RWPE1 (cell line): ENCODE measurements at places on chromosomes 2 and 18.

GRCh38 chr18:70499218-70499691 is 210.4 kb downstream of the SOCS6 start:
- DNase-seq = no peak

DNA sequence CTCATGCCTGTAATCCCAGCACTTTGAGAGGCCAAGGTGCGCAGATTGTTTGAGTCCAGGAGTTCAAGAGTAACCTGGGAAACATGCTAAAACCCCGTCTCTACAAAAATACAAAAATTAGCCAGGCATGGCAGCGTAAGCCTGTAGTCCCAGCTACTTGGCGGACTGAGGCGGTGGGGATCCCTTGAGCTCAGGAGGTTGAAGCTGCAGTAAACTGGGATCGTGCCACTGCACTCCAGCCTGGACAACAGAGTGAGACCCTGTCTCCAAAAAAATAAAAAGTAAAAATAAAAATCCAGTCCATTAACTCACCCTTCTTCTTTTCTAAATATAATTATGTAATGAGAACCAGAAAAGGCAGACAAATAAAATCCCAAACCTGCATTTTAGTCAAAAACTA is 8.2 kb downstream of the BAZ2B start:
- DNase-seq = no peak

DNA sequence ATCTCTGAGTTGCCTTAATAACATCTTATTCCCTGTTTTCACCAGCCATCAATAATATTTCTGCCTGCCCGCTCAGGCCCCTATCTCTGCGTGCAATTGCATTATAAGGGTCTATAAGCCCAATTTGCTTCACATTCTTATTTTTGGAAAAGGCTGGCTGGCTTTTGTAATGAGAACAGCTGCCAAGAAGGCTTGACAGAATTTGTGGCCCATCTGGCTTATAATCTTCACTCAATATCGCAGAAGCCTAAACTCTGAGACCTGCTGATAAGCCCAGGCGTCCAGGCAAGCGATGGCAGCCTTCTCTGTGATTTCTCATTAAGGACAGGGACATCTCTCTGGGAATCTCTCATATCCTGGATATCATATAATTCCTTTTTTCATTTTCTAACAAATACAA is 1618.6 kb upstream of the CELF4 start:
- DNase-seq = no peak

- DNase-seq = peak; percentile 68
Measured at GRCh38 chr2:216023055-216023648, 9.8 kb upstream of the MREG start.

- DNase-seq = no peak
Measured at GRCh38 chr2:128433911-128434550, 115.4 kb upstream of the HS6ST1 start.

DNA sequence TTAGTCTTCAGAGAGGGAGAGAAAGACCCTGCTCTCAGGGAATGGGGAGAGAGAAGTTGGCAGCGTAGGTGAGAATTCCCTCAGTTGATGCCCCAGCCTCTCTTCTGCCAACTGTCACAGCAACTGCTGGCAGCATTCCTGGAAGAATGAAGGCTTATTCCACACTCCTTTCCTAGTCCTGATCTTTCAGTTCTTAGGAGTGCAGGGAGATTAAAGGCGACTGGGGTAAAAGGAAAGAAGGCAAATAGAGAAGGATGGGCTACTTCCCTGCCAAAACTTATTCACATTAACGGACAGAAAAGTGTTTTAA is 65.9 kb upstream of the ACAA2 start:
- DNase-seq = no peak

DNA sequence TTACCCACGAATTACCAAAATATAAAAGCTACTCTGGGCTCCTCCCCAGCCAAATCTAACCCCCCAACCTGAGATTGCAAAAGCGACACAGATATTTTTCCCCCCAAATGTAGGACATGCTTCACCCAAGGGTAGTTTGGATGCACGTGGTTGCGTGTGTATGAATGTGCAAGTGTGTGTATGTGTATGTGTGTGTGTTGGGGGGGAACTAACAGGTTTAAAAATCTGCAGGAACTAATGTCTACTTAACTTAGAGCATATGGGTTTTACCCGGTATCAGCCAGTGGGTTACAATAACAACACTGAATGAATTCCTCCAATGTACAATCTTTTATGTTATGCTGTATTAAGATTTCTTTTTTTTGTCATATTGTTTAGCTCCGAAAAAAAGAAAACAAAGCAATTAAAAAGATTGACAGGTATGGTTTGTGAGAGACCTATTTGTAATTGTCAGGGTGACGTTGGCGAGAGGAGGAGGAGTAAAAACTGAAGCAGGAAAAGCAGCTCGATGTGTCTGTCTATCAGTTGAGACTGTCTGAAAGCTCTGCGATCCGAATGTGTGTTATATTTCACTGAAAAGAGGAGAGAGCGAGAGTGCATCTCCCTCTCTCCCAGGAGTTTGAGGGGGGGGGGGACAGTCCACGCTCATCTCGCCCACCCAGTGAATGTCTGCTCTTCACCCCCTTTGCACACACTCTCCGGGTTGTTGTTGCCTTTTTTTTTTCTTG is at the start of gene TSHZ1:
Gene TSHZ1 (plus strand): TSS at position 524 of the 728 bp plus-strand sequence. CDS start 1,080 bp downstream, outside the sequence.
- DNase-seq = peak; percentile 81

- DNase-seq = no peak
Measured at GRCh38 chr2:28420722-28421121, 28.1 kb downstream of the FOSL2 start.

GRCh38 chr2:158774681-158775080 is 20.4 kb upstream of the DAPL1 start:
- no peak for DNase-seq

DNA sequence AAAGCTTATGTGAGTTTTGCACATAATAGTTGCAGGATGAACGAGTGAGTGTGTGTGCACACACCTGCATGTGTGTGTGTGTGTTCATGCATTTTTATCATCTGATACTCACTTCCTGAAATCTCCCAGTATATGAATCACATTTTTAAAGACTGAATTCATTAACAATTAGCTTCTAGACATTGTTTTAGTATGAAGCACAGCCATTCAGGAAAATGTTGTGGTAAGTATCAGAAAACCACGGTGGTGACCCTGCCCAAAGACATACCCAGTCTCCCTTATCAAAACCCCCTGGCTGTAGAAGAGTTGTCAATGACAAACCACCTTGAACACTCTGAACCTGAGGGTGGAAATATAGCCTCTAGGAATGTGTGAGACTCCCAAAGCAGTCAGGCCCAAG is 220.8 kb downstream of the ALK start:
- peak; percentile 20 for DNase-seq

- no peak for DNase-seq
Measured at GRCh38 chr2:74091391-74091790, 56.3 kb downstream of the BOLA3 start.

- no peak for DNase-seq
Measured at GRCh38 chr18:69659142-69659651, 258.5 kb downstream of the DOK6 start.

DNA sequence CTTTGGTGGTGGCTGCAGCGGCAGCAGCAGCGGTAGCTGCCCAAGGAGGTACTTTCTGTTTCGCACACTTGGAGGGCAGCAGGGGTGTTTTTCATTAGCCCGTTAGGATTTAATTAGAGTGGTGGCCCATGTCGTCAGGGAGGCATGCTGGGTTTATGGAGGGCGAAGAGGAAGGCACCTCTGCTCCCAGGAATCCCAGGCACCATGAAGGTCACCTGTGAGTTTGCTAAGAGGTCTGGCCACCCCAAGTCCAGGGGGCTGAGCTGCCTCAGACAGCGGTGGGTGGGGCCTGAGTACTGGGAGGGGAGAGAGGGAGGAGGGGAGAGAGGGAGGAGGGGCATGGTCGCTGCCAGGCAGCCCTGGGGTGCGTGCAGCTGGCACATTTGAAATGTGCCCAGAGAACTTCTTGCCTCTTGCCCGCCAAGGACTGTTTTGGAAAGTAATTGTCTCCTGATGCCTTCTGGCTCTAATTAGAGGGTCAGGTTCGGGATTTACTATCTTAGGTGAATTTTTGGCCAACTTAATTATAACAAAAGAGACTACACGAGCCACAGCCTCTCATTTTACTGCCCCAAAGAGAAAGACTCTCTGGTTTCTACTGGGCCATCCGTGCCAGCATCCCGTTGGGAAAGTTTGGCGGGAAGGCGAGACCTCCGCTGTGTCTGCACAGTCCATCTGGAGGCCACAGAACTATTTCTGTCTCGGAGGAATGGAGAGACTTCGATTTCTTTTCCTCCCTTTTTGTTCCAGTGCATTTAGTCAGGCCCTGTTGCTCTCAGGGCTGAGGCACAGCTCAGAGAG is 62.0 kb downstream of the GLI2 start:
- DNase-seq = no peak

DNA sequence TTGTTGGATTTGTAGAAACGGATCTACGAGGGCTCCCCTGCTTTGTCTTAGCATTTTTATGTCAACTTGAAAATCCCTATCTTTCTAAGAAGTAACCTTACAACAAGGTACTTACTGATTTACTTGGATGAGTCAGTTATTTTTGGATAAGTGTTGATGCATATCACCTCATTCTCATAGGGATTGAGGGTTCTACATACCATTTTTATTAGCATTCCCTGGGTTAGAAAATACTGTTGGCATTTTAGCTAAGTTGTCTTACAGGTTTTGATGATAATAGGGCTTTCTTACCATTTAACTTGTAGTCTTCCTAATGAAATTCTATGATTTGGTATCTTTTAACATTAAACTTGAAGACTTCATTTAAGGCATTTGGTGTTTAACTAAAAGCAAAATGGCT is 125.2 kb downstream of the UBE2E3 start:
- DNase-seq = no peak

DNA sequence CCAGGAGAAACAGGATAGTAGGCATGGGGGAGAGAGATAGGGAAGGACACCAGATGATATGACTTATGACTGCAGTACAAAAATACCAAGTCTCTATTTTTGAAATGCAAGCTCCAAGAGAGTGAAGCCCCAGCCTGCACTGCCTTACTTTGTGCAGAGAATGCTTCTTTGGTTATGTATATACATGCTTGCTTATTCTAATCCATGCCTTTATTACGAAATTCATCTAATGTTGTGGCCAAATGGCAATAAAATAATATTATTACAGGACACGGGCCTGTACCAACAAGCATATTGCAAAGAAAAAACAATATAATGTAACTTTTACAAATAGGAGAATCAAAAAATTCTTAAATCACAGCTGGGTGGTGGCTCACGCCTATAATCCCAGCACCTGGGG is 110.8 kb downstream of the BCL11A start:
- DNase-seq = no peak

GRCh38 chr2:88396209-88396608 is 56.3 kb downstream of the FOXI3 start:
- DNase-seq = no peak
